Heart left ventricle (tissue), 16 donors: ENCODE measurements at places on chromosomes 6 and 20. TPM values are rescaled to one million over a fixed set of nuclear protein-coding genes. Genes with fewer than 3 reads are reported as not detected.
A peak's percentile ranks its signal among the peaks of the same experiment; 100 is the strongest.

- DNase-seq, result peak; percentile 75
These were observed 95.5 kb downstream of the THBS2 start for GRCh38 chr6:169158174-169158573.

GRCh38 chr6:158647501-158647900, 2.4 kb upstream of the SYTL3 start:
- DNase-seq, result no peak

DNA sequence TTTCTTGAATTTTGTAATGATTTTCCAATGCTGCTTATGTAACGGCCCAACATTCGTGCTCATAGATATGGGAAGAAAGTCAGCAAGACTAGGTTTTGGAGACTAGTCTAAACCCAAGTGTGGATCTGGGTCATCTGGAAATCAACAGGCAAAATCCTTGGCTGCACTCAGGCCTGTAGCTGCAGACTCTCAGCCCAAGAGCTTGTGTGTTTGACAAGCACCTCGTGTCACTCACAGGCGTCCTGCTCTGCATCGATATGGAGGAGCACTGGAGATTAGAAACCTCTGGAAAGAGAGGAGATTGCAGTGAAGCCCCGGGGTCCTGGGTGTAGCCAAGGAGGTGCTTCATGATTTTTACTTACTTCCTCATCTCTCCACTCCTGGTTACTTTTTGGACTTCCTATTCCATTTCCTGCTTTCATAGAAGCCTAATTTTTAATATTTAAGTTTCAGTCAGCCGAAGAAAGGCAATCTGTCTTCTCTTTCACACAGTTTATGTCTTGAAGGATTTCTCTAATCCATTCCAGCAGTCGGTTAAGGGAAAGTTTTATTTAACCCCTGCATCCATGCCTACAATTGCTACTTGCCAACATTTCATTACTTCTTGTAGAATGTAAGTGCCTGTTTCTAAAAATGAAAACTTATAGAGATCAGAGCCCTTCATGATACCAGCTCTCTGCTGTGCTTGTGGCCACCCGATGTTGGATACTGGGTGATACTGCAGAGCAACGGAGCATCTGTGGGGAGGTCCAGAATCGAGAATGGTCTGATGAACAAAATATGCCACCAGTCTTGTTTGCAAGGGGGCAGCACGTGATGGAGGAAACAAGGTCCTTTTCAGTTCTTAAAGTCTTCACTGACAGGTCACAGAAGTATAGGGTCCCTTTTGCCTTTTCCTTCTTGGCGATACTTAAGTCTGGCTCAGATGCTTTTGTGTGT, 296.3 kb downstream of the QKI start:
- DNase-seq, result no peak

GRCh38 chr6:44224029-44224964, 902 bp downstream of the SLC29A1 start:
- no peak for DNase-seq

The SLPI gene
- total RNA-seq, result 7.9 TPM
